ENCODE measurements at places on chromosomes 1 and 21.

DNA sequence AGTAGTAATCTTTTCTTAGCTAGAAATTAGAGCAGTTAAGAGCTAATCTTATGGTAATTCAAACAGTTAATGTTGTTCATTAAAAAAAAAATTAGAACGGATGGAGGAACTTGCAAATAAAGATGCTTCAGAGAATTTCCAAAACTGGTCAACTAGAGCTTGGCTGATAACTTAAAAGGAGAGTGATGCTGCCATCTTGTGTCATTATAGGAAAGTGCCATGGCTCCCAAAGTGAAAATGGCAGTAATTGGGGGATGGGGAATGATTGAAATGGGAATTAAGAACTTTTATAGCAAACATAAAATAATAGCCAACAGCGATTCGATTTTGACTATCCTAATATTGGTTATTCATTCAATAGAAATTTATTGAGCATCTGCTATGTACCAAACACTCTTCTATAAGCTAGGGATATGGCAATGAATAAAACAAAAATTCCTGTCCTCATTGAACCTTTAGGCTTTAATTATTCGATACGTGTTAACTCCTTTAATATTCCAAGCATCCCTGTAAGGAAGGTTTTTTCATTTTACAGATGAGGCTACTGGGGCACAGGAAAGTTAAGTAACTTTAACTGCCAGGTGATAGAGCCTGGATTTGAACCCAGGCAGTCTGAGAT is 5.7 kb upstream of the PLPP3 start:
- no peak for DNase-seq

DNA sequence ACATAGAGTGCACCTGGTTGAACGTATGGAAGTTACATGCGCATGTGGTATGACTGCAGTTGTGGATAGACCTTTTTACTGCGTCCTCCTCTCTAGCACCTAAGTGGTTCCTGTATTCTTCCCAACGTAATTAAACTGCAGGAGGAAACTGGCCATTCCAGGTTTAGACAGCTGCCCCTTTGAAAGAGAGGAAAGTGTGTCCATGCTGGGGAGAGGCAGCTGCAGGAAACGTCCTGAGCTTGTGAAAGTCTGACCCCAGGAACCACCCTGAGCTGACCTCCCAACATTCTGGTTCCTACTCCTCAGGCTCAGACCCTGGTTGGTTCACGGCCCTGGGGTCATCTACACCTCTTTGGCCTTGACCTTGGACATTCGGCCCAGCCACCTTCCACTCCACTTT is 309.3 kb downstream of the DISC1 start:
- no peak for DNase-seq

GRCh38 chr1:203686091-203686632 is 59.5 kb downstream of the ATP2B4 start:
- DNase-seq: no peak

DNA sequence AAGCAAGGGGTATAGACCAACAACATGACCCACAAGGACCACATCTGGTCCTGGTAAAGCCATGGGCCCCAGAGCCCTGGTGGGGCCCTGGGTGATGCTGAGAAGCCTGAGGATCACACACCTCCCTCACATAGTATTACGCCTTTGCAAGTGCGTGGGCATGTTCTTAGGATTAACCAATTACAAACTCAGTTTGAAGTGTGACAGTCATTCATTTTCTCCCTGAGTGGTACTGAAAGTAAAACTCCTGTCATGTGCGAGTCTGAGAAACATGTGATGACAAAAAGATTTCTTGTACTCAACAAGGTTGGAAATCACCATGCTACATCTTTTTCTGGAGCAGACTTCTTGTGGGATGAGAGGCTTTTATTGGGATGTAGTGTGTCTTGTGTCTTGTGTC is 315.3 kb upstream of the DUSP10 start:
- DNase-seq: no peak

DNA sequence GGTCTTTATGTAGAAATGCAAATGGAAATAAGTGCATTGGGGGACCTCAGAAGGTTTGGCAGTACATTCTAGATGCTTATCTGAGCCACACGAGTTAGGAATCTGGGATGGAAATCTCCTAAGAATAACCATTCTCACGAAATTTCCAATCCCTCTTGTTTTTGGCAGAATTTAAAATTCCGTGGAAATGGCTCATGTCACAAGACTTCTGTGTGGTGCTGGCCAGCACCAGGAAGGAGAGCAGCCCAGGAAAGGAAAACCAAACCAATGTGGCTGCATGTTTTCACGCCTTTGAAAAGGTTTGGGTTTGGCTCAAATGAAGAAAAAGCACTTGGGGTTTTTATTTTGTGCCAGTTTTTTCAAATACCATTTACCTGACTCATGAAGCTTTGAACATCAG is 80.1 kb upstream of the KCNK2 start:
- no peak for DNase-seq

- no peak for DNase-seq
Observed at GRCh38 chr21:46128933-46129571, 26.3 kb downstream of the FTCD start.
